H1 (cell line): ENCODE measurements at places on chromosomes 12 and 14. TPM values are rescaled to one million over a fixed set of nuclear protein-coding genes. Genes with fewer than 3 reads are reported as not detected.

Gene RPL10L
- not detected in 2 replicates for polyA plus RNA-seq

Gene ZNF891
- 1.3 TPM in 2 replicates for polyA plus RNA-seq

Gene RERG
- polyA plus RNA-seq, result 0.12 and 0.27 TPM in 2 replicates

Gene NEUROD4
- polyA plus RNA-seq, result not detected in 2 replicates

Gene SPIC
- polyA plus RNA-seq, result not detected in 2 replicates

Gene PDZRN4
- polyA plus RNA-seq, result not detected in 2 replicates

Gene SLC25A47
- not detected in 2 replicates for polyA plus RNA-seq

Gene LARP4
- 8.8 and 12.8 TPM in 2 replicates for polyA plus RNA-seq

Gene RNASE3
- not detected in 2 replicates for polyA plus RNA-seq

Gene LYZ
- not detected in 2 replicates for polyA plus RNA-seq

Gene CD27
- polyA plus RNA-seq, result 0.39 TPM in 2 replicates

Gene TBK1
- 2.7 and 5.3 TPM in 2 replicates for polyA plus RNA-seq
